Stomach (tissue), 19 donors: ENCODE measurements at places on chromosomes 13 and 19. TPM values are rescaled to one million over a fixed set of nuclear protein-coding genes. Genes with fewer than 3 reads are reported as not detected.

DNA sequence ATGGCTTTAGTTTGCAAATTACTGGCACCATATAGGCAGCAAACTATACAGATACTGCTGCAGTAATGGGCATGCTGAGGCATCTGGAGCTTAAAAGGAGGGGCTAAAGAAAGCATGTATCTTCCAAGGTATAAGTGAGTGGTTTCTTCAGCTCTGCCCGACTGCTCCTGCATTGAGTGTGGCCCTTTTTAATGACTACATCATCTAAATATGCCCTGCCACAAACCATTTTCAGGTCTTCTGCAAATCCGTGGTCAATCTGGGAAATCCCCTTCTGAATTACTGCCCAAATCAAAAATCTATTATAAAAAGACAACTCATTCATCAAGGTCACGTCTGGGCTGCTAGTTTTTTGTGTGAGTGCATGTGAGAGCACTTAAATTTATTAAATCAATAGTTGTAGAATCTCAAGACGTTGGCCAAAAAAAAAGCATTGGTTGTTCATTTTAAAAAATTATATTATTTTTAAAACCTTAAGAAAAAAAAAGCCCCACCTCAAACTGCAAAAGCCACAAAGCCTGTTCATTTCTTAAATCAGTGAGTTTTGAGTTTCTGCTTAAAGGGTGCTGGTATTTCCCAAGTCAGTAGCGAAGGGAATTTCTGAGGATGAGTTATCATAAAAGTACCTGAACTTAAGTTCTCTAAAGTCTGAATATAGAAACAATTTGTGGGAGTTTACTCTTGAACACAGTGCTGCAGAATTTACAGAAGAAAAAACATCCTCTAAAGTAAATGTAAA, 16.3 kb downstream of the LCP1 start:
- no peak for DNase-seq

- no peak for DNase-seq
Observed at GRCh38 chr13:73880365-73880764, 253.8 kb downstream of the KLF12 start.

GRCh38 chr13:78258304-78258703, 339.7 kb upstream of the EDNRB start:
- DNase-seq = no peak

Gene GSX1
- total RNA-seq = not detected

Gene PSG11
- total RNA-seq = not detected
